ENCODE measurements at places on chromosomes 11 and 22.

DNA sequence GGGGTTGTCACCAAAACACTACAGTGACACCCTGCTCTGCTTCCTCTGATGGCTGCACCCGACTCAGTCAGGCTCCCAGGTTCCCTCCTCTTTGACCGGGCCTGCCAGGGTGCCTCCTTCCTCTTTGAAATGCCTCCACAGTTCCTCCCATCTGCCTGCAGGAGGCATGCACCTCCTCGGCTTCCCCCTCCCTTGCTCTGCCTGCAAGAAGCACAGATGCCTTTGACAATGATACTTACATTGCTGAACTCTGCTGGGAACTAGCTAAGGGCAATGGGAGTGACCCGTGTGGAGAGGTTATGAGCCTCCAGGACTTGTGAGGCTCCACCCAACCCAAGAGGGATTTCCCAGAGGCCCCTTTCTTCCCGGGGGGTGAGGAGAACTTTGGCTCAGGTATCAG lies 674.1 kb downstream of the OPCML start:
- no peak for DNase-seq

- no peak for DNase-seq
These were observed 7.9 kb upstream of the SOX6 start for GRCh38 chr11:16364254-16364653.

DNA sequence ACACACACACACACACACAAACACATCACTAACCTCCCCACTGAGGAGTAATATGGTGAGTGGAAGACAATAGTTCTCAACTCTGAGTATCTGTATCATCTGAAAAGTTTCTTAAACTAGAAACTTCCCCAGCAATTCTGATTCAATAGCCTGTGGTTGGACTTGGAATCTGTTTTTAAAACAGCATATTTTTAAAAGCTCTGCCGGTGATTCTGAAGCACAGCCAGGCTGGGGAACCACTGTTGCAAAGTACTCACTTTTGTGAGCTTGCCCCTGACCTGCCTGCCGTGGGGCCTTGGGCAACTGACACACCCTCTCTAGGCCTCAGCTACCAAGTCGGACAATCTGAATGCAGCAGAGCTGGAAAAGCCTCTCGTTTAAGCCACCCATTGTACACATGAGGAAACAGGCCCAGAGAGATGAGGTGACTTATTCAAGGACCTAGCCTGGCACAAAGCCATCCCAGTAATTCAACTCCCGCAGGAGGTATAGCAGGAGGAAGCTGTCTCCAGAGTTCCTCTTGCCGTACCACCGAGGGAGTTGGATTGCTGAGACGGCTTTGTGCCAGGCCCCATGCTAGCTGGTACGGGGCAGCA lies 8.9 kb downstream of the SLC15A3 start:
- no peak for DNase-seq

DNA sequence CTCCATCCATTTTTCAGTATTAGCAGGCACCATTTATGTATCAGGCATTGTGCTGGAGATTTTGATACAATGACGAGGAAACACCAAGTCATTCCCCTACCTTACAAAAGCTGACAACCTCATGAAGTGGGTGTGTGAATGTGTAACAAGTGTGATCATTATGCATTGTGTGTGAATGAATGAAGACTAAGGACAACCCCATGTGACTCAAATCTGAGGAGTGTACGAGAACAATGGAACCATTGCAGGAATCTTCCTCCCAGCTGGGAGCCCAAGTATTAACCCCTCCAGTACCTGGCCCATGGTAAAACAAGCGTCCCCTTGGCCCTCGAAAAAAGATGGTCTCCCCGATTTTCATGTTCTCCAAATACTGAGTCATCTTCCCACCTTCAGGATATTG lies 4.4 kb downstream of the CYB5R2 start:
- no peak for DNase-seq

GRCh38 chr11:112280268-112281126 lies 19.8 kb upstream of the PLET1 start:
- DNase-seq: peak; percentile 37

- DNase-seq: no peak
These were observed 14.1 kb upstream of the TMPRSS6 start for GRCh38 chr22:37123649-37124048.

DNA sequence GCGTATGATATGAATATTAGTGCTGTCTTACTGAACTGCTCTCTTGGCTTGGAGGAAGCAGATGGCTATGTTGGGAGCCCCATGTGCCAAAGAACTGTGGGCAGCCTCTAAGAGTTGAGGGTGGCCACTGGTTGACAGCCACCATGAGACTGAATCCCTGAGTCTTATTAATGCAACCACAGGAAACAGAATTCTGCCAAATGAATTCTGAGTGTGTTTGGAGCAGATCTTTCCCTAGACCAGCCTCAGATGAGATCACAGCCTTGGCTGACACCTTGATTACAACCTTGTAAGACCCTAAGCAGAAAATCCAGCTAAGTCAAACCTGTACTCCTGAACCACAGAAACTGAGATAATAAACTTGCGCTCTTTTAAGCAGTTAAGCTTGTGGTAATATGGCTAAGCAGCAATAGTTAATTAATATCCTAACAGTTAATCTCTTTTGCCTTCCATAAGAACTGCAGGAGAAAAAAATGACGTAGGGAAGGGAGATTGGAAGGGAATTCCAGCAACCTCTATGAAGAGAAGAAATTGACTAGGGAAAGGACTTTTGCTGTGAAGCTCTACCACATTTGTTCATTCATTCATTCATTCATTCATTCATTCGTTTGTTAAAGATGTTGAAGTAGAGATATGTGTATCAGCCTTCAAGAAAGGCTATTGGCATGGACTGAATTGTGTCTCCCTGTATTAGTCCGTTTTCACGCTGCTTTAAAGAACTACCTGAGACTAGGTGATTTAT lies 26.8 kb downstream of the ADM start:
- DNase-seq: no peak

- no peak for DNase-seq
These were observed 64.4 kb downstream of the NAV2 start for GRCh38 chr11:19777039-19777376.

DNA sequence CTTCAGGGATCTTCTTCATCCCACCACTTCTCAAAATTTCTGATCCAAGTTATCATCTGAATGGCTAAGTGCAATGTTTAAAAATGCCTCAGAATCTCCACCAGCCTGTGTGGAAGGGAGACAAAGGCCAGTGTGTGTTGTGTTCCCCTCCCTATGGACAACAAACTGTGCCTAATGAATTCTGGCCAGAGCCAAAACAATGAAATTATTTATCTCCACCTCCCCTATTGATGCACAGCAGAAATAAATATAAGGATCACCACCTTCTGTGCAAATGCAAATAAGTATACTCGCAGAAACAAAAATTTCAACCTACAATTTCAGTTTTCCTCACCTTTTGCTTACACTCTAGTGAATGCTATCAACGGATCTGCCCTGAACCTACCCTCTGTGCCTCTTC lies 75.8 kb downstream of the GAB2 start:
- no peak for DNase-seq

DNA sequence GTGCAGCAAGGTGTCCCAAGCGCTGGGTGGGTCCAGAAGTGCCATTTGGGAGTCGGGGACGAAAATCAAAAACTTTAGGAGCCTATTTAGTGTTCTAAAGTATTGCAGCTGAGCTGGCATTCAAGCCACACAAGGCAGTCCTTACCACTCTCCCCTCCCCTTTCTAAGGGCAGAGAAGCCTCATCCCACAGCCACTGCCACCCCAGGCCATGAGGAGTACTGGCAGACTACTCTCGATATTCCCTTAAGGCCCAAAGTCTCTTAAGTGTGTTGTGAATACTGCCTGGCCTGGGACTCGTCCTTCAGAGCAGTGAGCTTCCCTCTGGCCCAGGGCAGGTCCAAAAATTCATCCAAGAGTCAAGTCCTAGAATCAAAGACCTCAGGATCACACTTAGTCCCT lies 7.8 kb downstream of the FANCF start:
- DNase-seq: no peak

Data from stimulated activated CD8-positive, alpha-beta memory T cell treated with anti-CD3 and anti-CD28 coated beads, Interleukin-12 subunit alpha, Interleukin-12 subunit beta, amount 100 ng/mL, for 4 hours (primary cell).